ENCODE measurements at places on chromosomes 13 and 19.

DNA sequence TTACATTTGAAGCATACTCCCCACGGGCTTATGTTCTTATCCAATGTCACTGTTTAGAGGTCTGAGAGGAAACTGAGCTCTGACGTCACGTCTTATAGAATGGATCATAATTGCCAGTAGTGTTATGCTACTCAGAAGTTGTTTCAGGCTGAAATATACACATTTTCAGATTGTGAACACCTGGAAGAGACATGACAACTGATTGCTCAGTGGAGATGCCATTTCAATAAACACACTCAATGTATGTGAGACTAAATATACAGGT, 17.3 kb downstream of the FLT1 start:
- no peak for DNase-seq

DNA sequence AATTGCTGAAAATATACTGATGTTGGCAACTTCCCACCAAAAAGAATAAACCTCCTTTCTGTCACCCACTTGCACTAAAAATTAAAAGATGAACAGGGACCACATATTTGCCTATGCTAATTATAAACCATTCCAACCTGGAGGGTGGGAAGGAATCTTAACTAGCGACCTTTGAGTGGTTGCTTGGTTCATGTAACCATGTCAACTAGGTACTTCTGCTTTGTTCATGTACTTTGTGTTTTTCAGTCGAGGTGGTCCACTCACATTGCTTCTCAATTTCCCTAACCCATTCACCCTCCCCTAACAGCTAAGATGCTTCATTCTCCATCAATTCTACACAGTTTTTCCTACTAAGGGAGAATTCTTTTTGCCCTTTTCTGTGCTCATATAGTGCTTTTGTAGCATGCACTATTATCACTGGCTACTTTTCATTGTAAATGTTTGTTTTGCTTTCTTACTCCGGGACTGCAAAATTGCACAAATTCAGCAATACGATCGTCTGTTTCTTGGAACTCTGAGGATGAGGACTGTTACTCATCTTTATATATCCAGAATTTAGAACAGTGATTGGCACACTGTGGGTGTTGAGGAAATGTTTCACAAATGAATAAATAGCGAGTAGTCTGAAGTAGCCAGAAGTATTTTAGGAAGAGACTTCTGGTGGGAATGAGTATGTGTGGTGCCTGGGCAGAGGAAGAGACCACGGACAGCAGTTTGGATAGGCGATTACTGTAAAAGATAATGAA, 187.5 kb downstream of the GPC6 start:
- no peak for DNase-seq

DNA sequence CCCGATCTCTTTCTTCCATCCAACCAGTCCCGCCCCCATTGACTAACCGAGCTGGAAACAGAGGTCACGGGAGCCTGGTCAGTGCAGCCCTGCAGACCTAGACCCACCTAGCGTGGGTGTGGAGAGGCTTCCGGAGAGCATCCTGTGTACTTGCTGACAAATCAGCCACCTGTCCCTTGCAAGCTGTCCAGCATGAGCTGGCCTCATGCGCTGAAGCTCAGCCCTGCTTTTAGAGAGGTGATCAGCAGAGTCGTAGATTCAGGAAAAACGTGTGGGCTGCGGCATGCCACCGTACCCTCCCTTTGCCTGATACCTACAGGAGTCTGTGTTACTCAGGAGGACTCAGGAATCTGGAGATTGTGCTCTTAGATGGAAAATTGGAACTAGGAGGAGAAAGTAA, 80.3 kb upstream of the UQCRFS1 start:
- DNase-seq, result no peak

- no peak for DNase-seq
Measured at GRCh38 chr13:73331556-73331955, 272.8 kb downstream of the KLF5 start.

DNA sequence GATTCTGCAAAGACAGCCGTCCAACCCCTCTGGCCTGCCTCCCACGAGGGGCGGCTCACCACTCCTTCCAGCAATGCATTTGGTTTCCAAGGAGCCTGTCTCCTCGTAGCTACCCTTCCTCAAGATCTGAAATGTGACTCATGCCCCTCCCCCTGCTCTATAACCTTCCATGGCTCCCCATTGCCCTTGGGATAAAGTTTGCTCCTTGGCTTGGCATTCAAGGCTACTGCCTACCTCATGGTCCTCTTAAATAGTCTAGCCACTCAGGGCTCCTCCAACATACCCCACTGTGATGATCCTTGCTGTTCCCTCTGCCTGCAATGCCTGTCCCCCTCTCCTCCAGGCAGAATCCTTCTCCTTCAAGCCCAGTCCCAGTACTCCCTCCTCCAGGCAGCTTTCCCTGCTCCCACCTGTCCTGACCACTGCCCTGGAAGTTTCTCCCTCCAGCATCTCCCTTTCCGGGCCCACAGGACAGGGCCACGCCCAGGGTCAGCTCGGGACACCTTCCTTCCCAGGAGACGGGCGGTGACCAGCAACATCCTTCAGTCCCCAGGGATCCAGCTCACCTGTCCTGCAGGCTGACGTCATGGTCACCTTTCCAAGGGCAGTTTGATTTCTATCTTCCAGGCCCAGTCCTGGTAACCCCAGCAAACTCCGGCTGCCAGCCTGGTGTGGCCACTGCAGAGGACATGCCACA, 19.2 kb upstream of the SEMA6B start:
- no peak for DNase-seq

DNA sequence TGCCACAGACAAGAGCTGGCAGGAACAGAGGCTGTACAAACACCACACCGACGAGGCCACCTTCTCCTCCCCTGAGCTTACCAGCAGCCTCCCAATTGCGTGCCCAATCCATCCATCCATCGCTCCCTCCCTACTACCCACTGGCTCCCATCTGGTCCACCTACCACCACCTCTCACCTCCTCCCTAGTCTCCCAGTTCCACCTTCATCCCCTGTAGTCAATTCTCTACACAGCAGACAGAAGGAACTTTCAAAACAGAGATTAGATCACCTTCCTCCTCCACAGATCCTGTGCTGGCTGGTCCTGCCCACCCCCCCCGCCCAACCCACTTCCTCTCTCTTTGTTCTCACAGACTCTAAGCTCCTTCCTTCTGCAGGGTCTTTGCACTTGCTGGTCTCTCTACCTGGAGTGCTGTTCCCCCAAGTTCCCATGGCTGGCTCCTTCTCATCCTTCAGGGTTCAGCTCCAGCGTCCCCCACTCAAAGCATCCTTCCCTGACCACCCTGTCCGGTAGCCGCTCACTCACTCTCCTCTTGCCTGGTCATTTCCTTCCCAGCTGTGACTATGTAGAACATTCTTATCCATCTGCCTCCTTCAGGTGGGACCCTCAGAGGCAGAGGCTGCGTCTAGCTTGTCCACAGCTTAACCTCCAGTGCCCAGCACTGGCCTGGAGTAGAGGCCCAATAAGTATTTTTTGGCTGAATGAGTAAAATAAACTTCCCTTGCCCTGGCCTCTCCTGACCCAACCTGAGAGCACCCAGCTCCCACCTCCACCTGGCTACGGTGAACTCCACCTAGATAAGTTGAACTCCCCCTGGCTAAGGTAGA, 23.0 kb downstream of the PIN1 start:
- no peak for DNase-seq

GRCh38 chr19:44576843-44577565, 36.4 kb upstream of the IGSF23 start:
- DNase-seq, result no peak

- DNase-seq, result no peak
Measured at GRCh38 chr13:66329988-66330451, 900.1 kb downstream of the PCDH9 start.

DNA sequence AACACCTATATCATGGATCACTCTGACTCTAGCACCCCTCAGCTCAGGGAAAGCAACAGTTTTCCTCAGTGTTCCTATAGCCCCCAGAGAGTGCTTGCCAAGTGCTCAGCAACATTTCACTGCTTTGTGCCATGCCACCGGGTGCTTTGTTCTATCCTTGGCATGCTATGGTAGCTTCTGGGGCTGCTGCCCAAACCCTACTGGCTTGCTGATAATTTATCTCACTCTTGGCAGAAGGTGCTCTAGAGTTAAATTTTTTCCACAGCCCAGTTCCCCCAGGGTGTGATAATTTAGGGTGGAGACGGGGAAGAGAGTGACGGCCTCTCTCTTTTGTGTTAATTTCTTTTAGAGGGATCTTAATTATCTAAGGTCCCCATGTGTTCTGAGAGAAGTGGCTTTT, 12.6 kb upstream of the CSNK1A1L start:
- no peak for DNase-seq

- no peak for DNase-seq
Measured at GRCh38 chr13:25691654-25692053, 319.9 kb downstream of the ATP8A2 start.

All from vagina (tissue), 2 donors.